Ecto neural progenitor cell (in vitro differentiated cells): ENCODE measurements at places on chromosomes 16 and 17.

- no peak for DNase-seq
These were observed 129.1 kb downstream of the MYO1D start for GRCh38 chr17:32747856-32748255.

DNA sequence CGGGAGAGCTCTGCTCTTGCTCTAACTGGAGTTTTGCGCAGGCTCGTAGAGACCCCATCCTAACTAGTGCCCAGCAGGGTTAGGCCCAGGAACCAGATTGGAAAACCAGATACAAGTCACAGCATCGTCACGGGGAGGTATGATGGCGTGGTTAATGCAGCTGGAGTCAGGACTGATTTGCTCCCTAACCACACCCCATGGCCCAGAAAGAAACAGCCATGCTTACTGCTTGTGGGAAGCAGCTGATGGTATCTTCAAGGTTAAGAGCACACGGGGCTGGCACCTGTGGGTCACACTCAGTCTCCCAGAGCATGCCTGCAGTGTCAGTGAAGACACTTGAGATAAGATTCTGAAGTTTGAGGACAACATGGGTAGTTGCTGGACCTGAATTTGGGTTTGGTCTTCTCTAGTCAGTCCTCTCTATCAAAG is 60.2 kb downstream of the WIPI1 start:
- DNase-seq: no peak

DNA sequence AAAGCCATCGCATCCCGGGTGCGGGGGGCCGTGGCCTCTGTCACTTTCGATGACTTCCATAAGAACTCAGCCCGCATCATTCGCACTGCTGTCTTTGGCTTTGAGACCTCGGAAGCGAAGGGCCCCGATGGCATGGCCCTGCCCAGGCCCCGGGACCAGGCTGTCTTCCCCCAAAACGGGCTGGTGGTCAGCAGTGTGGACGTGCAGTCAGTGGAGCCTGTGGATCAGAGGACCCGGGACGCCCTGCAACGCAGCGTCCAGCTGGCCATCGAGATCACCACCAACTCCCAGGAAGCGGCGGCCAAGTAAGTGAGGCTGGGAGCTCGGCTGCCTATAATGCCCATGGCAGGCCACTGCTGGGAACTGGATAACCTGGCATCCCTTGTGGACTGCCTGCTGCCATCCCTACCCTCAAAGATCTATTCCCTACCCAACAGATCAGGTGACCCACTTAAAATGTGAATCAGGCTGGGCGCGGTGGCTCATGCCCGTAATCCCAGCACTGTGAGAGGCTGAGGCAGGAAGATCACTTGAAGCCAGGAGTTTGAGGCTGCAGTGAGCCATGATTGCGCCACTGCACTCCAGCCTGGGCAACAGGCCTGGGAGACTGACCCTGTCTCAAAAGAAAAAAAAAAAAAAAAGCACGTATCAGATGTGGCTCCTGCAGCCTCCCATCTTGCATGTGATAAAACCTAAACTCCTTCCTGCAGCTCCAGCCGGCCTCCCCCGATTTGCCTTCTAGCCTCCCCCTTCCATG is 18.3 kb downstream of the CDIPT start:
- DNase-seq: no peak

GRCh38 chr16:56286809-56287208 is 95.5 kb downstream of the GNAO1 start:
- DNase-seq: no peak

DNA sequence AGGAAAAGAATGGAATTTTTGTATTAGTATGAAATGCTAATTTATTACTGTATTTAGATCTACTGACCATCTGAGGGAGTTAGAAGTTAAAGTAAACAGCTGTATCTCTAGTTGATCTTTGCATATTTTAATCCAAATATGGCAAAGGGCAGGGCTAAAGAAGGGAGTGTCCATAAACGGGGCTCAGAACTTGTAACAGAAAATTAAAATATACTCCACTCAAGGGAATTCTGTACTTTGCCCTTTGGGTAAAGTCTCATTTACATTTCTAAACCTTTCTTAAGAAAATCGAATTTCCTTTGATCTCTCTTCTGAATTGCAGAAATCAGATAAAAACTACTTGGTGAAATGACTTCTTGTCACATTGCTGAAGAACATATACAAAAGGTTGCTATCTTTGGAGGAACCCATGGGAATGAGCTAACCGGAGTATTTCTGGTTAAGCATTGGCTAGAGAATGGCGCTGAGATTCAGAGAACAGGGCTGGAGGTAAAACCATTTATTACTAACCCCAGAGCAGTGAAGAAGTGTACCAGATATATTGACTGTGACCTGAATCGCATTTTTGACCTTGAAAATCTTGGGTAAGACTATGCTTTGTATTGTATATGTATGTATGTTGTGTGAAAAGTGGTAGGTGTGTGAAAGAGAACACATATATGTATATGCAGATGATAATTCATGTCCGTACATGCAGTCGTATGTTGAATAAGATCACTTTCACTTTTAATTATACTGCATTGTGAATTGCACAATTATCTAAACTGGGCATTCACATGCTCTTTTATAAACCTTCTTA is at the start of gene ASPA:
TSS of gene ASPA (plus strand) at position 186 of the 799 bp plus-strand sequence. CDS start at position 349, 163 bp downstream.
- DNase-seq: no peak

DNA sequence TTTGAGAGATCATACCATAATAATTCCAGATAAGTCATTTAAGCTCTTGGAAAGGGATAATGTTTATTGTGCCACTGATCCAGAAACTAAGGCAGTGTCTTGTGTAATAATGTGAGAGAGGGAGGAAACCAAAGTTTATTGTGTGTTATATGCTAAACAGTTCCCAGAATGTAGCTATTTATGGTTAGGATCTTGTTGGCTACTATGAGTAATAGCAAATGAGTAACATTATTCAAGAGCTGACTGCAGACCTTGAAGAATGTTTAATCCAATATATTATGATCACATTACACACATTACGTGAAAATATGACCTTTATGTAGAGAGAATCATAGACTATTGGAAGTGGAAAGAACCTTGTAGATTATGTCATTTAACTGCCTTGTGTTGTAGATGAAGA is 139.5 kb downstream of the BCAS3 start:
- DNase-seq: no peak

GRCh38 chr17:42814633-42815399 is 9.3 kb downstream of the BECN1 start:
- DNase-seq: no peak

GRCh38 chr16:85594978-85595661 is 18.0 kb upstream of the GSE1 start:
- no peak for DNase-seq

- no peak for DNase-seq
These were observed 140.9 kb downstream of the KCNJ2 start for GRCh38 chr17:70310221-70310672.

DNA sequence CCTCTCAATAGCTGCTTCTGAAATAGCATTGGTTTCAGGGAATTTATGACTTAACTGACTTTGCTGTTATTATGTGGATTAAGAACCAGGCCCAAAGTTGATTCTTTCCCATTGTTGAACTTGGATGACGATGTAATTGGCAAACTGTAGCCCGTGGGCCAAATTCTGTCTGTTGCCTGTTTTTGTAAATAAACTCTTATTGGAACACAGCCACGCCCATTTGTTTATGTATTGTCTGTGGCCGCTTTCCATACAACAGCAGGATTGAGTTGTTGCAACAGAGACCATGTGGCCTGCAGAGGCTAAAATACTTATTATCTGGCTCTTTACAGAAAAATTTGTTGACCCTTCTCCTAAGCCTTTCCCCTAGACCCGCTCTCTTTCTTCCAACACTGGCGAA is 31.6 kb downstream of the NTN1 start:
- no peak for DNase-seq

DNA sequence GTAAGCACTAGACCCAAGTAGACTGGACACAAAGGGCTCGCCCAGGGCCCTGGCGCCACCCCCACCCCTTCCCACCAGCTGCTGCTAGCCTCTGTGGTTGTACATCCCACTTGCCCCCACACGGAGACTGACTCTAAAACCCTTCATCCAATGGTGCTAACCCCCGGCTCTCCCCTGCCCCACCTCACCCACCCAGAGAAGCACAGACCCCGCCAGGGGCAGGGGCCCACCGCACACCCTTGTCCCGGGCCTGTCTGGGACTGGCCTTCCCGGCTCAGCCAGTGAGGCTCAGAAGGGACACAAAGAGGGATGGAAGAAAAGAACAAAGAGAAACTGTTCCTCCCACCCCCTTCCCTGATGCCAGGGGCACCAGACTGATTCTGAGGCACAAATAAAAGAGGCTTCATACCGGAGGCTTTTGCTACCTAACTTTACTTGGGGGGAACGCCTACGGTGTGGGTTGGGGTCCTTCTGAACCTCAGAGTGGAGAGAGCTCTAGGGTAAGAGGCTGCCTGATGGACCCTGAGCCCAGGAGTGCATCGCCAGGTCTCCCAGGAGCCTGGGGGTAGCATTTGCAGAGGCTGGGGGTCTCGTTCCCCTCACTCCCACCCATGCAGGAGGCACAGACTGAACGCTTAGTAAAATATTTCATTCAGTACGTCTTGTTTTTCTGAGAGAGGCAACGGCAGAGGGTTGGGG is 8.2 kb downstream of the CORO6 start:
- DNase-seq: peak; percentile 75

GRCh38 chr17:74271281-74271680 is 2.8 kb upstream of the DNAI2 start:
- DNase-seq: no peak

- DNase-seq: no peak
These were observed 68.2 kb downstream of the IRX5 start for GRCh38 chr16:54998834-54999233.

GRCh38 chr16:5642436-5642835 is 544.8 kb upstream of the EEF2KMT start:
- no peak for DNase-seq

DNA sequence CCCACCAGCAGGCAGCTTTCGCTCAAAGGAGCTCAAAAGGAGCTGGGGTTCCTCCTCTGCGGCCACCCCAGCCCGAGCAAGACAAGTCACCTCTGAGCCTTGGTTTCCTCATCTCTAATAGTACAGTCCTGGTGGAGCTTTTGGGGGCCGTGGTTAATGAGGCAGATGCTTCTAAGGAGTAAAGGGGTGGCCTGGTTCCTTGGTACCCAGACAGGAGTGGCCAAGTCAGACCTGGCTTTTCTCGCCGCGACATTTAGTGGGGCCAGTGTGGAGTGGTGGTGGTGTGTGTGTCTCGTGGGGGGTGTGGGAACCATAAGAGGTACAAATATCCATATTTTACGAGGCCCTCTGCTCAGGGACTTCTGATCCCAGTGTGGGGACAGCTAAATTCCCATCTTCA is 6.7 kb downstream of the FOXF1 start:
- DNase-seq: no peak

- DNase-seq: no peak
These were observed 117.2 kb downstream of the SOCS1 start for GRCh38 chr16:11138769-11139325.

- DNase-seq: no peak
These were observed 58.3 kb downstream of the SRCIN1 start for GRCh38 chr17:38547444-38547843.

DNA sequence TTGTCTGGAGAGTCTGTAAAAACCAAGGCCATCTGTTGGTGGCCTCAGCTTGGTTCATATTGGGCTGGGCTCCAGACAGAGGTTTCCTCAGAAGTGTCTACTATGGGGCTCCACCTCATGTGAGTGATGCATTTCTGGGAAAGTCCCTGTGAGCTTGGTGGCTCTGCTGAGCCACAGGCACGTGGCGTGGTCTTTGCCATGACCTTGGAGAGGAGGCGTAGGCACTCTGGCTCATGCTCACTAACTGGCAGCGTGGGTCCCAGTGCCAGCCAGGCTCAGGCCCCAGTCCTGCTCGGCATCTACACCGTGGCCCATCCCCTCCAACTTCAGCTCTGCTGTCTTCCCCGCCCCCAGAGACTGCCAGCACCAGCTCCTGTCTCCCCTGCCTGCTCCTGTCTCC is 10.7 kb upstream of the SMTNL2 start:
- DNase-seq: no peak

GRCh38 chr16:49330562-49331201 is 42.9 kb upstream of the C16orf78 start:
- no peak for DNase-seq

GRCh38 chr17:17971431-17972125 is 622 bp downstream of the TOM1L2 start:
- no peak for DNase-seq
